ENCODE measurements at places on chromosomes 11 and 22.

DNA sequence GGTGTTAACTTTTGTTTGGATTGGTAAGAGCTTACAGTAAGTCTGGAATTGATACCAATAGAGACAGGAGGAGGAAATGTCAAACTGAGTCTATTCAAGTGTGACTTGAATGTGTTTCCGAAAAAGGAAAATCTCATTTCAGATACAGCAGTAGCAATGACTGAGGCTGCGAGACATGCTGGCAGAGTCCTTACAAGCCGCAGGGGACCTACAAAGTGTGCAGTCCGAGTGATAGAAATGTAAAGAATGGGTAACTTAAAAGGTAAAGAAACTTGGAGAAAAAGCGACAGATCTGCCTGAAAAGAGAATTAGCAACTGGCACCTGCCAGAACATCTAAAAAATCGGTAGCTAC lies 444 bp downstream of the CWF19L2 start:
- peak; percentile 23 for DNase-seq

DNA sequence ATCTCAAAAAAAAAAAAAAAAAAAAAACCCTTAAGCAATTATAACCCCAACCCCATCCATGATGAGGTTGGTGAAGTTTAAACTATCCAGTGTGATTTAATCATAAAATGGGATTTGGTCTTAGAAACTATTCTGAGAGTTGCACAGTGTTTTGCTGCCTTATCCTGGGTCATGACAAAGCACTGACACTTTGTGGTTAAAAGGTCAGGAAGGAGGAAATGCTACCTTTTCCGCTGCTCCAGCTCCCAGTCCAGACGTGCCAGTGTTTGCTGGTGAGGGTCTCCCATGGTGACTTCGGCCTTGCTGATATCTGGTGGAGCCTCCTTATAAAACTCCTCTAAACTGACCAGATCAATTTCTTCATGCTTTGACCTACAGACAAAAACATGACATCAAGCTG lies 14.5 kb downstream of the THOC5 start:
- DNase-seq, result no peak

- peak; percentile 96 for DNase-seq
Measured at GRCh38 chr22:36052505-36052941, 23.9 kb upstream of the RBFOX2 start.

DNA sequence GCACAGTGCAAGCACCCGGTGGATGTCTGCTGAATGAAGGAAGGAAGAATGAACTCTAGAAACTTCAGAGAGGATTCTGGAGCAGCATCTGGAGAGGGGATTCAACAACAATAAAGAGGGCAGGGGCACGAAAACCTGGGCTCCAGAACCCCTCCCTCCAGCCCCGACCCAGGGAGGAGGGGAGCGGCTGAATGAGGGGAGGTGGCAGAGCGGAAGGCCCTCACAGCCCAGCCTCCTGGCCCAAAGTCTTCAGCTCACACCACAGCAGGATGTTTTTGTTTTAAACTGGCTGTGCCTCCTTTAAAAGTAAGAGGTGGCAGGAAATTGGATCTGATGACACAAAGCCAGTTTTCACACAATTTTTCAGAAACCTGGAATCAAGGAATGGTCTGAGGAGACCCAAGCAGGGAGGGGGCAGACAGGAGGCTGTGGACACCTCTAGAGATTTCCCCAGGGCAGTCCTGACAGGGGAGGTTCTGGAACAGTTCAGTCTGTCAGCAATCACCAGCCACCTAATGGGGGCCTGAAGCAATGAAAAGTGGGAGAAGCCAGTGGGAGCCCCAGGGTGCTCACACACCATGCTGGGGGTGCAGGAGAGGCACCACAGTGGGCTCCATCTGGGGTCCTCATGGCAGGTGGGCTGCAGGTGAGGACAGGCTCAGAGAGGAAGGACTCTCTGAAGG lies 44.4 kb upstream of the TCF20 start:
- DNase-seq, result no peak

GRCh38 chr22:32700191-32700882 lies 101.2 kb upstream of the TIMP3 start:
- DNase-seq, result peak; percentile 49

GRCh38 chr11:65165410-65166317 lies 4.4 kb upstream of the SPDYC start:
- no peak for DNase-seq

DNA sequence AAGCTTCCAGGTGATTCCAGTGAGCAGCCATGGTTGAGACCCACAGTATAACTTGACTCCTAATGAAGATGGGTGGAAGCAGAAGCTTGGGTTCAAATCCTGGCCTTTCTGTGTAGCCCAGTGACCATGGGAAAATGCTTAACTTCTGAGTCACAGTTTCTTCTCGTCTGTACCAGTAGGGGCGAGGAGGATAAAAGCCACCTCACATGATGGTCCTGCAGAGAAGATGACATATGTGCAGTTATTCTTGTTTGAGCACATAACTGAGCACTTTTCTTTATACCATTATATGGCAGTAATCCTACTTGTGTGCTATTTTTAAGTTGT lies 4.9 kb downstream of the TMEM109 start:
- DNase-seq, result peak; percentile 67

GRCh38 chr22:36546092-36546804 lies 17.3 kb upstream of the EIF3D start:
- DNase-seq, result peak; percentile 23

DNA sequence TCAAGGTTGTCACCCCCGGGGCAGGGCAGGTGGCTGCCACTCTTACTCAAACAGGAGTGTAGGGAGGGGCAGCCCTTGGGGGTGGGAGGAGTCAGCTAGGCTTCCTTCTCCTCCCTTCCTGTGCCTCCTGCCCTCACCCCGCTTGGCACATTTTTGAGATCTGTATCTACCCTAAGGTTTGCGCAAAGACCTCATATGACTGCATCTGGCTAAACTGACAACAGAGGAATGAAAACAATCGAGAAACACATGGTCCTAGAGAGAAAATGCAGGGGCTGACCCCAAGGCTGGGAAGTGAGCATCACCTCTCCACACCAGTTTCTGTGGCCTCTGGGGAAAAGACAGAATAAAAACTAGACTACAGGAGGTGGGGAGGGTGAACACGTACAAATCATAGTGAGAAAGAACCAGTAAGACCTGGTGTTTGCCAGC lies 28.1 kb downstream of the IGSF9B start:
- peak; percentile 10 for DNase-seq

- DNase-seq, result peak; percentile 87
Measured at GRCh38 chr11:2655834-2656622, 43.8 kb downstream of the KCNQ1OT1 start.

DNA sequence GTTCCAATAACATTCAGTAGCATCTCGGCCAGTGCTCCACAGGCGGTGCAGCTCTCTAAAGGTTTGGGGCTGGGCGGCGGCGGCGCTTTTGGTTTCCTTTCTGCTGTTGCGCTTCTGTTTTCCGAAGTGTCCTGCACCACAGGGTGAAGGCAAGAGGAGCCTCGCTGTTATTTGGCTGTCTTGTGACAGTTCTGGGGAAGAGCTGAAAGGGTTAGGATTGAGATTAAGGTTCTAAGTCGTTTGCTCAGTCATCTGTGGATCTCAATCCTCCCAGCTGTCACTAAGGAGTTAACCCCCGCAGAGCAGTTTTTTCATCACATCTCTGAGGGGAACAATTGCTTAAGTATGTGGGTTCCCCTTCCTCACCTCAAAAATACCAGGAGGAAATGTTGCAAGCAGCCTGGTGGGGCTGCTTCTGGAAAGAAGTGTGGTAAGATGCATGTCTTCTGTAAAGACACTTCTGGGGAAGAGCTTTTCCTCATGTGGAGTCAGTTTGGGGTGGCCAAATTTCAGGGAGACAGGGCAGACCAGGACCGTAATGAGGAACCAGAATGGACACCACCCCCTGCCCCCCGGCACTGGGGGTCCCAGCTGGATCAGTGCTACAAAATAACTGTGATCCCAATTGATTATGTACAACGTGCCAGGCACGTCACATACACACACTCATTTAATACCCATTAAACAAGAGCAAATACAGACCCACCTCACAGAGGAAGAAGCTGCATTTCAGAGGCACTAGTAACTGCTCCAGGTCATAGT lies 14.2 kb downstream of the TMEM121B start:
- DNase-seq, result no peak

- no peak for DNase-seq
Measured at GRCh38 chr11:35133656-35134055, 5.3 kb upstream of the CD44 start.

DNA sequence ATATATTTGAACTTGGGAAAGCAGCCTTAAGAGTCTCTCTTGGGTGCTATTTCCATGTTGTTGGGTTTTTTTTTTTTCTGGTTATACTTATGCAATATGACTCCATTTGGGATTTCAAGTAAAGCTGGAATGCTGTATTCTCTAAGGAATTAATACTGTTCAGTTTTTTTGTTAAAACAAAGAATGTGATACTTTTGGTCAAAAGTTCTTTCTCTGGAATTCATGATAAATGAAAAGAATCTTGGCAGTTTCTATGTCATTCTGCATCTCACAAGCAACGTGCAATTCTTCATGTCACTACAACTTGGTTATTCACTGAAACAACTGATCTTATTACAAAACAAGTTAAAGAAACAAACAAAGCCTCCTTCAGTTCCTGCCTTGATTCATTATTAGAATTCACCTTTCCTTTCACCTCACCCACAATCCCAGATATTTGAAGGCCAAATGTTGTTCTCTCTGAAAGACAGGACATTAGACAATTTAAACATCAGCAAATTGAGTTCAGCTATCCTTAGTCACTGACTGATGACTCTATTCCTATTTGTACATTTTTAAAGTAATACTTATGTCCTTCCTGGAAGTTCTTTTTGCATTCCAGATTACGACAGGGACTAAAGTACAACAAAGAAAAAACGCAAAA lies 176.2 kb downstream of the SBF2 start:
- peak; percentile 59 for DNase-seq

DNA sequence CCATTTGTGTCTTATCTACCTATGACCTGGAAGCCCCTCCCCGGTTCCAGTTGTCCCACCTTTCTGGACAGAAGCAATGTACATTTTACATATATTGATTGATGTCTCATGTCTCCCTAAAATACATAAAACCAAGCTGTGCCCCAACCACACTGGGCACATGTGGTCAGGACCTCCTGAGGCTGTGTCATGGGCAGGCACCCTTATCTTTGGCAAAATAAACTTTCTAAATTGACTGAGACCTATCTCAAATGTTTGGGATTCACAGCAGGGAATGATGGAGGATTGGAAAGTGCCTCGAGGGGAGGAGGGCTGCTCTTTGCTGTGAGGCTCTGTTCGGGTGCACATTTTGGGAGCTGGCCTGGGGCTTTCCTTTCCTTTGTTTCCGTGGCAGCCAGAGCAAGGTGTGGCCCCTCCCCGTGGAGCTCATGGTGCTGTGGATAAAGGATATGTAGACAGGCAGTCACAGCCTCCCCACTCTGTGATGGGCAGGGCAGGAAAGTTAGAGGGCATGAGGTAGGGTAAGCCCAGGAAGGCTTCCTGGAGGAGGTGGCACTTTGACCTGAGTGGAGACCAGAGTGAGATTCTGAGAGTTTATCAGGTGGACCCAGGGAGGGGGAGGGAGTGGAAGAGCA lies 615.6 kb downstream of the TBC1D22A start:
- DNase-seq, result no peak

GRCh38 chr11:95337972-95338429 lies 107.0 kb upstream of the SESN3 start:
- DNase-seq, result peak; percentile 45

DNA sequence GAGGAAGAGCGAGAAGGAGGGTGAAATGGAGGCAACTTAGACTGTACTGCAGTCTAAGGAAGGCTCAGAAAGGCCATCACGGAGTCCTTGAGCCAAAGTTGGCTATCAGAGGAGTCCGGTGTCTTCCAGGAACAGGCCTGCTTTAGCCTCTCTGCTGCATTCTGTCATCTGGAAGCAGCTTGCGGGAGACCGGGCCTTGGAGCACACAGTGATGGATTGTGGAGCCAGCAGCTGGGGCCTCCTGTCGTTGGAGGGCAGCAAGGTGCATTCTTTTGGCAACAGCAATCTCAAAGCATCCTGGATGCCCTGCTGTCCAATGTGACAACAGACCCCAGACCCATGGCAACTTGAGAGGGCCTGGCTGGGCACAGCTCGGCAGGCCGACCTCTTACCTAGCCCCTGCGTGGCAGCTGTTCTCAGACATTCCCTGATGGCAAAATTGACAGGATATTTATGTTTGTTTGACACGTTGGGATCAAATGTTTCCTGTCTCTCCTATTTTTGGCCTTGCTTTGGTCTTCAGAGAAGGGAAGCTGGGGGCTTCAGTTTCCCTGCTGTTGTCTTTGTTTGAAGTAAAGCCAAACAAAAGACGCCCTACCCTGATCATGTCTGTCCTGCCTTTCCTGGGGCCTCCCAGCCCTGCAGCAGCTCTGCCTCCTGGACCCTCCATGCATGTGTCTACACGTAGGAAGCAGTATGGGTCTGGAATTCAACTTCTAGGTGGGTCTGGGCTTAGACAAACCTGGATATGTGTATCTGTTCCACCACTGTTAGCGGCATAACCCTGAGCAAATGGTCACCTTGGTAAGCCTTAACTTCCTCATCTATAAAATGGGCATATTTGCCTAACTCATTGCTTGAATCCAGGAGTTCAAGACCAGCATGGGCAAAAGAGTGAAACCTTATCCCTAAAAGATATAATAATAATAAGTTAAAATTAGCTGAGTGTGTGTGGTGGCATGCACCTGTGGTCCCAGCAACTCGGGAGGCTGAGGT lies 43.9 kb upstream of the LMO2 start:
- DNase-seq, result no peak

Data from bronchial epithelial cell (primary cell).